ENCODE measurements at places on chromosomes 1 and 21.
A peak's percentile ranks its signal among the peaks of the same experiment; 100 is the strongest.

- no peak for DNase-seq
Observed at GRCh38 chr1:99614728-99615127, 31.2 kb upstream of the PALMD start.

DNA sequence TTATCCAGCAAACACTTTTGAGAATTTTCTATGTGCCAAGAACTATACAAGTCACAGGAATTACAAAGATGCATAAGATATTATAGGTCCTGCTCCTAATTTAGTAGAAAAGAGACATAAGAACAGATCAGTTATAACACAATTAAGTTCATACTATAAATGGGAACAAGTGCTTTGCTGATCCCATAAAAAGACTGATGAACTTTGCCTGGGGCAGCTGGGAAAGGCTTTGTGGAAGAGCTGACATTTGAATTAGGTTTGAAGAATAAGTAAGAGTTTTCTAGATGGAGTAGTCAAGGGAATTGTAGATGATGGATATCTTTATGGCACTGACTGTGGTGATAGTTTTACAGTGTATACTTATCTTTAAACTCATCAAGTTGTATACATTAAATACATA lies 76.5 kb downstream of the VCAM1 start:
- no peak for DNase-seq

- DNase-seq, result peak; percentile 74
Observed at GRCh38 chr1:225454733-225455132, 26.9 kb upstream of the LBR start.

GRCh38 chr1:196063294-196063693 lies 544.9 kb downstream of the KCNT2 start:
- no peak for DNase-seq

- no peak for DNase-seq
Observed at GRCh38 chr1:41434306-41434705, 50.2 kb downstream of the EDN2 start.

- no peak for DNase-seq
Observed at GRCh38 chr1:108627951-108628350, 32.9 kb downstream of the HENMT1 start.

Measured in natural killer cell (primary cell).